ENCODE measurements at places on chromosomes 6 and 20. TPM values are rescaled to one million over a fixed set of nuclear protein-coding genes. Genes with fewer than 3 reads are reported as not detected.

- no peak for DNase-seq
Measured at GRCh38 chr20:15022921-15023320, 685.5 kb upstream of the FLRT3 start.

- no peak for DNase-seq
Measured at GRCh38 chr6:33710296-33711121, 991 bp downstream of the UQCC2 start.

DNA sequence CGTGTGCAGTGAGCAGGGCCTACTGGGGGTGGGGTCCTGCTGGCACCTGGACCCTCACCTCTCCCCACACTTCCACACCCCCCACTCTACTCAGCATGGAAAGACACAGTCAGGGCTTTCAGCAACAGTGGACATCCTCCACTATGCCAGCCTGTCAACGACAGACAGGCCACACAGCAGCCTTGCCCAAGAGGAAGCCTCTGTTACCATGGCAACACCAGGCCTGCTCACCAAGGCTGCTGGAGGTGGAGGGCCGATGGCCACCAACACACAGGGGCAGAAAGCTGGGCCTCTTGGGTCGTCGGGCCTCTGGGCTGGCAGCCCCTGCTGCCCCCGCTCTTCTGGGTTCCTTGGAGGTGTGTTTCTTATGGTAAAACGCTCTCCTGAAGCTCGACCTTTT lies 13.6 kb downstream of the BNIP5 start:
- peak; percentile 43 for DNase-seq

The NANP gene
- total RNA-seq = 6.5 TPM

The GPX5 gene
- total RNA-seq = not detected

The SMOC2 gene
- 4.9 TPM for total RNA-seq

The PRL gene
- total RNA-seq = not detected

The MATN4 gene
- under 0.01 TPM for total RNA-seq

The CDSN gene
- not detected for total RNA-seq

Measured in frontal cortex (tissue), 4 donors.